ENCODE measurements at places on chromosomes 3 and 15.
A peak's percentile ranks its signal among the peaks of the same experiment; 100 is the strongest.

DNA sequence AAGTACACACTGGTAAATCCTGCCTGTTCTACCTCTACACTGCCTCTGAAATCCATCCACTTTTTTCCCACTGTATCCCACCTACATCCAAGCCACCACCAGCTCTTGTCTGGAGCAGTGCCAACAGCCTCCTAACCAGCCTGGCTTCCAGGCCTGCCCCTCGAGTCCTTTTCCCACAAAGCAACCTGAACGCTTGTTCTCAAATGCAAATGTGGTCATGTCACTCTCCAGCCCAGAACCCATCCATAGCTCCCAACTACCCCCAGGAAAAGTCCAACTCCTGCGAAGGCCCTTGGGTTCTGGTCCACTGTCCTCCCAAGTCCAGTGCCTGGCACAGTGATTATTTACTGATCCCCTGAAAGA lies 83.8 kb downstream of the SEMA5B start:
- no peak for DNase-seq

DNA sequence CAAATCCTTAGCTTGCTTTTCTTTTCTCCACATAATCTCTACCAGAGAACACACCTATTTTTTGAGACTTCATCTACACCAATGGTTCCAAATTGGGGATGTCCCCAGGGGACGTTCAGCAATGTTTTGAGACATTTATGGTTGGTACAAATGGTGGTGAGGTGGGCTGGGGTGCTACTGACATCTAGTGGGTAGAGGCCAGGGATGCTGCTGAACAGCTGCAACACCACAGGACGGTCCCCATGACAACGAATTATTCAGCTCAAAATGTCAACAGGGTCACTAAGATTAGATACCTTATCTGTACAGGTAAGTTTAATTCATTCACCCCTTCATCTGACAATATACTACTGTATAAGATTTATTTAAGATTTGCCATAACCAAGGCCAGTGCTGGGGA lies 14.4 kb downstream of the GK5 start:
- peak; percentile 26 for DNase-seq

DNA sequence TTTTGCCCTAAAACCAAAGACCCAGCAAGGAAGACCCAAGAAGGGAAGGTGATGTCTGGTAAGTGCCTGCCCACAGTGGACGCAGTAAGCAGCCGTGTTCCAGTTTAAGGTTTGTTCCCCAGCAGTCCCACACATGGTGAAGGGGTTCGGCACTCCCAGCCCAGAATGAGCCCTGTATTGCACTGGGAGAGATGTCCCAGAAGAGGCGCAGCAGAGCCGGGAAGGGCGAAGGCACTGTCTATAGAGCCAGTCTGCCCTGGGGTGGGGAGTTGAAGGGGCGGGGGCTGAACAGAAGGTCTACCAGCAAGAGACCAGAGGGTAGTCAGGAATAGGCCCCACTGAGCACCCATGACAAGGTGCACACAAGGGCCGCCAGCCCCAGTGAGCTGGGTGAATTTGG lies 6.4 kb downstream of the TMEM158 start:
- DNase-seq = no peak

DNA sequence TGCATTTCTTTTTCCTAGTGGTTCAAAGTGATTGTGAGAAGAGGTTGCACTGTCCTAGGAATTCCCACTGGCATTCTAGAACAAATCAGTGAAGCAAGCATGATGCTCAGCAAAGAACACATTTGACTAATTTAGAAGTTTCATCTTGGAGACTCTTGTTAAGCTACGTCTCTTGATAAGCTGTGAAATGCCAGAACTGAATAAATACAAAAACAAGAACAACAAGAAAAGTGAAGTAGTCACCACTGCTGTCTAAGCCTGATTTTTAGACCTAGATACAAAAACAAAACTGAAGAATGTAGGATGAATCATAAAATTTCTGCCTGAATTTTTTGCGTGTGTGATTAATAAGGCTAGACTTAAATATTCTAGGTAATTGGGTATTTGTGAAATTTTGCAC lies 1162.4 kb downstream of the TUSC7 start:
- no peak for DNase-seq

DNA sequence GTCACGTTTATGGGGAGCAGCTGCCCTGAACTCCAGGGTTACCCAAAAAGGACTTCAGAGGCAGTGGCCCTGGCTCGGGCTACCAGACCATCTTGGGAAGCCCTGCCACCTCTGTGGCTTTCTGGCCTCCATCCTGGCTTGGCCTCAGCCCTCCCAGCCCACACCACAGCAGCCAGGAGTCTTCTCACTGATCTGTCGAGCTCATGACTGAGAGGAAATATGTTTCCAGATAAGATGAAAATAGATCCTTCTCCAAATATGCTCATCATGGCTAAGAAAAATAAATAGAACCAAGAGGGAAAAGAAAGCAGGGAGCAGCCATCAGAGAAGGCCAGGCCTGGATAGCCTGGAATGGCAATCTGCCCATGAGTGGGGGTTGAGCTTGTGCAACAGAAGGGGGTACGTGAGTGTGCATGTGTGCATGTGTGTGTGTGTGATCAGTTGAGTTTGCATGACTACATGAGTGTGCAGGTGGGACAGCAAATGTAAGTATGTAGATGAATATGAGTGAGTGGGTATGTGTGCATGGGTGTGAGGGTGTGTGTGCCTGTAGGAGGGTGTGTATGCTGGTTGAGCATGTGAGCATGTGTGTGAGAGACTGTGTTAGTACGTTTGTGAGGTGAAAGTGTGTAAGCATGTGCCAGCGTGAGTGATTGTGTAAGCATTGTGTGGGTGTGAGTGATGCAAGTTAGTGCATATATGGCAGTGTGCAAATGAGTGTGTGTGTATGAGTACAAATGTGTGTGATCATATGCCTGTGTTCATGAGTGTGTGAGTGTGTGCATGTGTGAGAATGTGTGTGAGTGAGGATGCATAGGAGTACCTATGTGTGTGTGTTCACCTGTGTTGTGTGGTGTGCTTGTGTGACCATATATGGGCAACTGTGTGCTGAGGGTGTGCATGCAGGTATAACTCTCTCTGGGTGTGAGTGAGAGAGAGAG lies 9.9 kb upstream of the RFT1 start:
- no peak for DNase-seq

DNA sequence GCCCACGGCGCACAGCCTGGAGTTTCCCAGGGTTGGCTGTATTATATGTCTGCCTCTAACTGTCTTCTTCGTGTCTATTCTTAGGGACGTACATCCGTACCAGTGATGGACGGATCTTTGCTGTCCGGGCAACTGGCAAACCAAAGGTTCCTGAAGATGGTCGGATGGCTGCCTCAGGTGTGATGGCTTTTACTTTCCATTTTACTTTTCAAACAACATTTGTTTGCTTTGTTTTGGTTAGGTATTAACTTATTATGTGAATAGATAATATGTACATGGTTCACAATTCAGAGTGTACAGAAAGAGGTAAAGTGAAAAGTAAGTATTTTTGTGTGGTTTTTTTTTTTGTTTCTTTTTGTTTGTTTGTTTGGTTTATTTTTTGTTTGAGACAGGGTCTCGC lies 11.1 kb upstream of the TEX264 start:
- no peak for DNase-seq

DNA sequence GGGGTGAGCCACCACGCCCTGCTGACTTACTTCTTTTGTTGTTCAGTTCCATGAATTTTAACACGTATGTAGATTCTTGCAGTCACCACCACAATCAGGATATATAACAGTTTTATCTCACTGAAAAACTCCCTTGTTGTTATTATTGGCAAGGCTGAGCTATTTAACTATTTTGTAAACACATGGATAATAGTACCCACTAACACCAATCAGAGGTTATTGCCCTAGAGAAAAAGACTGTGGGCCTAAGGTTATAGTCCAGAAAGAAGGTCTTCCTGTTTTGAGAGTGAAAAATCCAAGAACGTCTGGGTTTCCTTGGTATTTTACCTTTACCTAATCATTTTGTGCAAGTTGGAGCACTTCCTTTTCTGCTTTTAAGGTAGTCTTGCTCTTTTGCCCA lies 9.5 kb downstream of the ZWILCH start:
- DNase-seq = no peak

- no peak for DNase-seq
Measured at GRCh38 chr3:112745567-112746248, 101.0 kb downstream of the CD200R1L start.

GRCh38 chr3:100637197-100637631 lies 27.8 kb downstream of the ADGRG7 start:
- no peak for DNase-seq

GRCh38 chr3:67028001-67028784 lies 30.1 kb downstream of the KBTBD8 start:
- no peak for DNase-seq

DNA sequence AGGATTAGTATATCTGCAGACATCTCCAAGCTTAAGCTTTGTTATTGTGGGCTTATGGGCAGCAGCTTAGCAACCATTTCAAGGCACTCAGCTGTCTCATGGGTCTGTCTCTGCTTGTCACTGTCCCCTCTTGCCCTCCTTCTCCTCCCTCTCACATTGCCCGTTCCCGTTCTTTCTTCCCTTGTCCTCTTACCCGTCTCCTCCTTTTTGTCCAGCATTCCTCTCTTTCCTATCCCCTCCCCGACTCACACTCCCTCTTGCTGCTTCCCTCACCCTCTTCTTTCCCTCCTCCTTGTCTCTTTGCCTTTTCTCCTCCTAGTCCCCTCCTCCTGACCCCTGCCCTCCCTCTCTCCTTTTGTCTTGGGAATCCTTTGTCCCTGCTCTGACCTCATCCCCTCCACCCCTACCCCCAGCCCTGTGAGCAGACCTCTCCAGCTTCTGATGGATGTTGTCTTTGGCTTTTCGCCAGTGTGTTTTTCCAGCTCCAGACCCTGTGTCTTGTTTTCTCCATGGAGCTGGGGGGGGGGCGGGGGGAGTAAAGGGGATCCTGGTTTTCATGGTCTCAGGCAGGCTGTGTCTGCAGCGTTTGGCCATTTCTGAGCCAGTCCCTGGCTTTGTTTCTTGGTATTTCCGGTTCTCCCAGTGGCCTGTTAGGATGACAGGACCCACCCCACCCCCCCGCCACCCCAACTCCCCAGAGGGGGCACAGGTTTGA lies 47.9 kb upstream of the TRAK1 start:
- DNase-seq = no peak

- DNase-seq = no peak
Measured at GRCh38 chr3:42780892-42781700, 8.0 kb upstream of the CCDC13 start.

DNA sequence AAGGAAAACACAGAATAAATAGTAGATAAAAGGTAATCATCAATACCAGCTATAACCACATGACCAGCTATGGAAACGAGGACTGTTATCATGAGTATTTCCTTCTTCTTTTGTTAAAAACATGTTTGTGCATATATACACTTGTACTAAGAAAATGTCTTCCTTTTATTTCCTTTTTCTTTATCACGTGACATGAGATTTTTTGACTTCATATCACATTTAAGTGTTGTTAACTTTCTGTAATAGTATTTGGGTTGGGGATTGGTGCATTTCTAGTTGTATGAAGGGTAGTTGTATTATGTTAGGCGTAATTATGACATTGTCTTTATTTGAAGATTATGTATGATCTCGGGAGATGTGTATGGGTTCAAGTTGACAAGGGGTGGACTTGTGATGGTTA lies 278.5 kb upstream of the ZNF385D start:
- no peak for DNase-seq

- no peak for DNase-seq
Measured at GRCh38 chr15:101526442-101526841, 36.9 kb upstream of the PCSK6 start.

GRCh38 chr15:35693286-35693685 lies 147.3 kb upstream of the DPH6 start:
- no peak for DNase-seq

DNA sequence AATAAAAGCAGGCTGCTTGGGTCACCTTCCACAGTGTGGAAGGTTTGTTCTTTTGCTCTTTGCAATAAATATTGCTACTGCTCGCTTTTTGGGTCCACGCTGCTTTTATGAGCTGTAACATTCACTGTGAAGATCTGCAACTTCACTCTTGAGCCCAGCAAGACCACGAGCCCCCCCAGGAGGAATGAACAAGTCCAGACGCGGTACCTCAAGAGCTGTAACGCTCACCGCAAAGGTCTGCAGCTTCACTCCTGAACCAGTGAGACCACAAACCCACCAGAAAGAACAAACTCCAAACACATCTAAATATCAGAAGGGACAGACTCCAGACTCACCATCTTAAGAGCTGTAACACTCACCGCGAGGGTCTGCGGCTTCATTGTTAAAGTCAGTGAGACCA lies 47.5 kb upstream of the CCR4 start:
- no peak for DNase-seq

GRCh38 chr3:114545193-114545592 lies 251.4 kb downstream of the TIGIT start:
- DNase-seq = no peak

DNA sequence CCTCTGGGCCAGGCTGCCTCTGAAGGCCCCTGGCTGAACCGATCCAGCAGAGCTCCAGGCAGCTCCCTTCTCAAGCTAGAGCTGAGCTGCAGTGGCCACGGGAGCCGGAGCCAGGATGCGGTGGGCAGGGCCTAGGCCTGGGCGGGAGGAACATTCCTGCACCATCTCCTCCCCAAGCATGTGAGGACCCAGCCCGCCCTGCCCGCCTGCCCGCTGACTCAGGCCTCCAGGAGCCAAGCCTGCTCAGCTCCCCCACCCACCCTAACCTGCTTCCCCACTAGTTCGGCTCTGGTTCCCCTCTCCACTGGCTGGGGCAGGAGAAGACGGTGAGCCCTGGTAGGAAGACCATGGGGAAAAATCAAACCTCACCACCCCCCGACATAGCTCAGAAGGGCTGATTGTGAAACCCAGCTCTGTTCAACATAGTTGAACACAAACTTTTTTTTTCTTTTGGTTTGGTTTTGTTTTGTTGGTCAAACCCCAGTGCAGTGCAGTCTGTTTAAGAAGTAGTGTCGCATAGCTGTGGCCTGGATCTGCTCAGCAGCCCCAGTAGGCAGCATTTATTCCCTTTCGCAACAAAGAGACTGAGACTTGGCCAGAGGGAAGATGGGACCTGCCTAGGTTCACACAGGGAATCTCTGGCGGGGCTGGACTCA lies 13.5 kb downstream of the SNX33 start:
- DNase-seq = no peak

GRCh38 chr3:193053046-193053435 lies 135.4 kb upstream of the MB21D2 start:
- no peak for DNase-seq

DNA sequence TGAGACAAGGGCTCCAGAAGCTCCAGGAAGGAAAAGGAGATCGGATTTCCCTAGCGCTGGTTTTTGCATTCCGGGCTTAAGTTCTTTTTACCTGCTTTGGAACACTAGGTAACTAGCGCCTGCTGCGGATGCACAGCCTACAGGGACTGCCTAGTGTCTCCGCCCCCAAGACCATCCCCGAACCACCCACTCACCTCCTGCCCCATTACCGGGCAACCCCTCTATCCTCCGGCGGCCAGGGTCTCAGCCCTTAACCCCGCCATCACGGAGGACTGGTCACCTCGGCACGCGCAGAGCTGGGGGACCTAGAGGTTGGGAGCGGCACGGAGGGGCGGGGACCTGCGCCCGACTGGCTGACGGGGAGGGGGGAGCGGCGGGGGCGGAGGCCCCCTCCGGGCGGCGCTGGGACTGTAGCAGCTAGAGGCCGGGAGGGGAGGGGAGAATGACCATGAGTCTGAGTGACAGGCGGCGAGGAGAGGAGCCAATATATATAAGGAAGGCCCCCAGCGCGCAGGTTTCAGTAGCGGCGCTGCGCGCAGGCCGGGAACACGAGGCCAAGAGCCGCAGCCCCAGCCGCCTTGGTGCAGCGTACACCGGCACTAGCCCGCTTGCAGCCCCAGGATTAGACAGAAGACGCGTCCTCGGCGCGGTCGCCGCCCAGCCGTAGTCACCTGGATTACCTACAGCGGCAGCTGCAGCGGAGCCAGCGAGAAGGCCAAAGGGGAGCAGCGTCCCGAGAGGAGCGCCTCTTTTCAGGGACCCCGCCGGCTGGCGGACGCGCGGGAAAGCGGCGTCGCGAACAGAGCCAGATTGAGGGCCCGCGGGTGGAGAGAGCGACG lies at the start of gene DLL4:
Gene DLL4 (plus strand): TSS at position 520 of the 839 bp plus-strand sequence. CDS start 329 bp downstream, outside the sequence.
- no peak for DNase-seq
